Inflammatory macrophage treated with lipopolysaccharide for 4 hours (primary cell): ENCODE measurements at places on chromosomes 1 and 21.

DNA sequence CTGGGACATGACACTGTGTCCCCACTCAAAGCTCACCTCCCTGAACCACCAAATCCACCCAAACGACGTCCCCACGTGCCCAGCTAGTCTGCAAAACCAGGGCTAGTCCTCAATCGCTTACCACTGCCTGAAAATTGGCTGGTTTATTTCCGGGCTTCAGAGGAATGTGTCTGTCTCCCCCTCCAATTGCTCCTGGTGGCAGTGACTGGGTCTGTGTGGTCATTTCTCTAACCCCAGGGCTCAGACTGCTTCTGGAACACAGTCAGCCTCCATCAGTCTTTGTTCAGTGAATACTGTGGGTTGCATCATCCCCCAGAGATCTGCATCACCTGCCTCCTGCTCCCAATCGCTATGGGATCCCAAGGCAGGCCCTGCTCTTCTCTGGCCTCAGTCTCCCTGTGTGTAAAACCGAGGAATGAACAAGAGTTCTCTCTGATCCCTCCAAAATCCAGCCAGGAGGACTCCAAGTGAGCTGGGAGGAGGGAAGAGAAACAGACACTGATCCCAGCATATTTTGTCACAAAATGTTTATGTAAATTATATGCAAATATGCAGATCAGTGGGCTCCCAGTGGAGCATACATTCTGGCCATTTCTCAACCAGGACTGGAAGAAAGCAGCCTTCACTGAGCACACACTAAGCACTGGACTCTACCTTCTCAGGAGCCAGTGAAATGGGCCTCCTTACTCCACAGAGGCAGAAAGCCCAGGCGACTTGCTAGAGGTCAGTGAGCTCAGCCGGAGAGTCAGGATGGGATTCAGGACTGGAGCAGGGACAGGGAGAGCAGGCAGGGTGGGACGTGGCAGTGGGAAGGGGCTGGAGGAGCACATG, 20.9 kb downstream of the SDC3 start:
- no peak for DNase-seq

DNA sequence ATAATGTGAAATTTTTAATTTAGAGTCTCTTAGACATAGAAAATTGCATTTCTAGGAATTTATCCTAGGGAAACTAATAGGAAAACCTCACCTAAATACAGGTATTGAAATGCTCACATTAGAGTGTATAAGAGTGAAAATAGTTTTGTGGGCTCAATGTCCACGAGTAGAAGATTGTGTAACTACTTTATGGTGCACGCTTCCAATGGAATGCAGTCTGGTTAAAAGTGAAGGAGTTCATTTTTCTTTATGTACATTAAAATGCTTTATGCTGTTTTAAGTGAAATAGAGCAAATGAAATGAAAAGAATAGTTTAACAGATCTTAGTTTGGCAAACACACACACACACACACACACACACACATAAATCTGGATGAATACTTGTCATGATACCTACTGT, 278.2 kb downstream of the USP25 start:
- no peak for DNase-seq

- no peak for DNase-seq
These were observed 1.5 kb downstream of the MXRA8 start for GRCh38 chr1:1356796-1357401.

GRCh38 chr1:111821121-111821745, 65.5 kb downstream of the DDX20 start:
- no peak for DNase-seq

- peak; percentile 56 for DNase-seq
These were observed 58.3 kb upstream of the LYST start for GRCh38 chr1:235925016-235925415.

- DNase-seq, result peak; percentile 61
These were observed 158.5 kb upstream of the FGGY start for GRCh38 chr1:59138402-59138801.

DNA sequence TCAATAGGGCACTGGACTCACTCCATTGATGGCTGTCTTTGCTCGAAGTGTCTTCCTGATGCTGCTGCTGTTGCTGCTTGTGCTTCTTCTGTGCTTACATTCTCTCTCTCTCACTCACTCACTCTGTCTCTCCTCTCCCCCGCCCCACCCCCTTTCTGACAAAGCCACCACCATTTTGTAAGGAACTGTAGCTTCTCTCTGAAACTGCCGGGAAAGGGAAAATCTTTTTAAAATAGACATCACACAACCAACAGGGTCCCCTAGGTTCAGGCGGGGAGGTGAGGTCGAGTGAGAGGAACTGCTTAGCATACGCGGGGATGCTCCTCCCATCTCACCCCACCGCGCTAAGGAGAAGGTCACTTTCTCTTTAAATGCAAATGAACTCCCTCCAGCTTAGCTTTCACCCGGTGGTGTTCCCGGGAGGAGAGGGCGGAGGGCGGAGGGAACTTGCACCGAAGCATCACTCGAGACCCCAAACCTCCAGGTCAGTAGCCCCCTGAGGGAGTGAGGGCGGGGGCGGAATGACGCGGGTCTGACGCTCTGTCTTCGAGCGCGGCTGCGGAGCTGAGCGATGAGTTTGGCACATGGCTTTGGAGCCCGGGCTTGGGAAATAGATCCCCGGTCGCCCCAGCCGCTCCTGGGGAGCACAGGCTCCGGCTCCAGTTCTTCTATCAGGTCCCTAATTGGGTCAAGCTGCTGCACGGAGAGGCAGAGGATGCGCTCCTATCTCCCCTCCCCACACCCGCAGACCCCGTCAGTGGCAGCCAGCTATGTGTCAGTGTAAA, at the start of gene CCDC28B:
Gene CCDC28B, plus strand, starts transcription at position 370 of the 785 bp plus-strand sequence. CDS start 1,341 bp downstream, outside the sequence.
- DNase-seq, result peak; percentile 30

DNA sequence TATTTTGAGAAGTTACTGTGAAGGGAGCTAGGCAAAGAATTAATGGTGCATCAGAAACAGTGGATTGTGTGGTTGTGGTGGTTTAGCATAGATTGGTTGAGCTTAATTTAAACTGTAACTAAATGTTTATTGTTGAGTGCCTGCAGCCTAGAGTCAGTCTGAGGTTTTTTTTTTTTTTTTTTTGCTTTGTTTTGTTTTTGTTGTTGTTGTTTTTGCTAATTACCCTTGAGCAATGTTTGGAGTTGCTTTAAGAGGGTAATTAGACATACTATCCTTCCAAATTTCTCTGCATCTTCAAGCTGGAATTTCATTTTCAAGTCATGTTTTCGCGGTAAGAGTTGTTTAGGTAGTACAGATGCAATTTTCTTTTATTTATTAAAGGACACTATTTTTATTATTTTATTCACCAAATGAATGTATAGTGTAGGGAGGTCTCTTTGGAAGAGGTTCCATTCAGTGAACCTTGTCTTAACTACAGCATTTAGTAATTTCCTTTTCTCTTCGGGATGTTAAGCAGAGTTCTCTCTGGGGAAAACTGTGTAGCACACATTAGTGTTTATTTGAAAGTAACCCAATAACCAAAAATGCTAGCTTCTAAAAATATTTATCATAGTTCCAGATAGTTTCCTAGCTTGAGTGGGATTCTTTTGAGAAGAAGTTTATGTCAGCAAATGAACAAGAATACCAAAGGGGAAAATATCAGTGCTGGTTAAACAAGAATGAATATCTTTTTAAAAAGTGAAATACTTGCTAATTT, 82.3 kb downstream of the CLIC4 start:
- DNase-seq, result no peak

DNA sequence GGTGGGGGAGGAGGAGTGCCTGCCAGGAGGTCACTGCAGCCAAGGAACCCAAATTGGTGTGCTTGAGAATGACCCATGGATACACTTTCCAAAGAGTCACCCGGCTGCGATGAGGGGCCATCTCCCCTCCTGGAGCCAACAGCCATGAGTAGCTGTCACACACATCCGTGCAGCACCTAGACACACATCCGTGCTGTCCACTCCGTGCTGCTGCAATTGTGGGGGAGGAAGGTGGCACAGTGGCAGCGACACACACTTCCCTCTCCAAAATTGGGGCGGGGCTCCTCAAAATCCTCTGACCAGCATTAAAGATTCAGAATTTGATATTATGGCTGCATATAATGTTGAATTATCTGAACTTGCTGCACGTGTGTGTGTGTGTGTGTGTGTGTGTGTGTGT, 15.8 kb downstream of the TP73 start:
- no peak for DNase-seq

- DNase-seq, result no peak
These were observed 18.0 kb upstream of the IL20 start for GRCh38 chr1:206847337-206847834.

- no peak for DNase-seq
These were observed 422.9 kb downstream of the PTBP2 start for GRCh38 chr1:97144527-97144926.

- DNase-seq, result no peak
These were observed 115.3 kb downstream of the ADSS2 start for GRCh38 chr1:244336232-244336899.

- no peak for DNase-seq
These were observed 1208.7 kb downstream of the BRINP3 start for GRCh38 chr1:189269011-189269410.

DNA sequence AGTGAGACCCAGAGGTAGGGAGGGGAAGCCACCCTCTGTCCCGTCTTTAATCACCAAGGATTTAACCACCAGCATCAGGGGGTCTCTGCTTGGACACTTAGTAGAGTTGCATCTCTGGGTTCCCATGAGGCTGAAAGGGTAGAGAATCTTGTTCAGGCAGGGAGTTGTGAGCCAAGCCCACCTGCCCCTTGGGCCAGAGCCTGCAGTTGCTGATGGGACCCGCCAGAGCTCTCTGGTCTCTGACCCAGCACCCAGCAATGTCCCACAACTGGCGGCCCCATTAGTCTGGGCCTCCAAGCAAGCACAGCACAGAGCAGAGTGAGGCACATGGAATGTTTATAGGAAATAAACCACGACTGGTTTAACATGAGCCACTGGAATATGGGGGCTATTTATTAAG, 166.3 kb downstream of the TRIM33 start:
- no peak for DNase-seq

- DNase-seq, result no peak
These were observed 5.8 kb downstream of the AGL start for GRCh38 chr1:99855914-99856450.

DNA sequence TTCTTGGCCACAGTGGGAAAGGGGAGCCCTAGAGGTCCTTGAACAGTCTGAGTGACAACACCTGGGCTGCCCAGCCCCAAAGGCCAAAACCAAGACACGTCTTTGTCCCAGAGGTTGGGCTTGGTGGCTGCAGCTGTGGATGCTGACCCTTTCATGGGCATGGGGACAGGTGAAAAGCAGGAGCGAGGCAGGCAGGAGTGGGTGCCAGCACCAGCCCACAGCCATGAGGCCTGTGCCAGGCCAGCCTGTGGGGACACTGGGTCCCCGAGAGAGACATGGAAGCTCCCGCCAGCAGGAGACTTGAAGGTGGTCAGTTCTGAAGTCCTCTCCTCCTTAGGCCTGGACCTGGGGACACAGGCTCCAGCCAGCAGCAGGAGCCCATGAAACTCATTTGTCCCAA, 98.6 kb downstream of the KCNJ15 start:
- no peak for DNase-seq

GRCh38 chr1:14292520-14292919, 306.0 kb upstream of the KAZN start:
- no peak for DNase-seq

DNA sequence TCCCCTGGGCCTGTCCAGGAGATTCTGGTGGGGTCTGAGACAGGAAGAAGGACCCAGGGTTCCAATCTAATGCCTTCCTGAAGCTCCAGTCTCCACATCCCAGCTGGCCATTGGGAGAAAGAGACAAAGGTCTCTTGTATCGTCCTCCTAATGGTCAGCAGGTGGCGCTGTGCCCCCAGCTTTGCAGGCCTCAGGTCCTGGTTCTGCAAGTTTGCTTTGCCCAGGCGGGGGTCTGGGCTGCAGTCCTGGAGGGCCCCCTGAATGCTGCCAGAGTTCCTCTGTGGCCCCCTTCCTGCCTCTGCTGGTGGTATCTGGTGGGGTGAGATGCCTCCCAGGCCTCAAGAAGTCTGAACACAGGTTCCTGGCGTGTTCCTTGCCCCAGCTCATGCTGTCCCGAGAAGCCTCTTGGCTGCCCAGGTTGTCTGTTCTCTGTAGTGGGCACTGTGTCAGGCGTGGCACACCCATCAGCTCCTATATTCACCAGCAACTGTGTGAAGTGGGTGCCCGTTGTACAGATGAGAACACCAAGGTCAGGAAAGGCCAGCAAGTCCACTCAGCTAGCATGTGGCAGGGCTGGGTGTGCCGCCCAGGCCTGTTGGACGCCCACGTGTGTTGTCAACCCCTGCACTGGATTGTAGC, 33.8 kb upstream of the CSF3R start:
- DNase-seq, result peak; percentile 53

- DNase-seq, result peak; percentile 93
These were observed 15.7 kb upstream of the TMEM51 start for GRCh38 chr1:15137809-15138208.

- no peak for DNase-seq
These were observed 8.8 kb upstream of the ETV3 start for GRCh38 chr1:157147037-157147436.

DNA sequence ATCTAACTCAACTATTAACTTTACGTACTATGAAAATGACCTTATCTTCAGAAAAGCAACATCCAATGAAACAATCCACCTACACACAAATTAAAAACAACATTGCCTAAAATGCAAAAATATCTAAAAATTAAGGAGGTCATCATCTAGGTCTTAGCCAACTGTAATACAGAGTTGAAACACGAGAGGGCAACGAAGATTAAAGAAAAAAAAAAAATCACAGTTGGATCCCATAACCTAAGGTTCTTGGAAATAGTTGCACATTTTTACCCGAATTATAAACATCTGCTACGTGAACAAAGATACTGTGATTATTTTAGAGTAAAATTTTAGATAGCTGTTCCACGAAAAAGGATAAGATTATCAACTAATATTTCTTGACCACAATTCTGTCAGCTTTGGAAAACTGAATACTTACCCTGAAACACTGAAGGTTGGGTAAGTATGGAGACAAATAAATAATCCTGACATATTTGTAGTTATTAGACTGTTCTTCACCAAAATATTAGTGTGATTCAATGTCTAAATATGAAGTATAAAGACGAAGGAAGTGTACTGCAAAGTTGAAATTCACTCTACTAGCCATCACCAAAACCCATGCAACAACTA, 88.0 kb upstream of the AK4 start:
- DNase-seq, result peak; percentile 50

- DNase-seq, result peak; percentile 57
These were observed 2.2 kb downstream of the IL10RB start for GRCh38 chr21:33268393-33268736.

DNA sequence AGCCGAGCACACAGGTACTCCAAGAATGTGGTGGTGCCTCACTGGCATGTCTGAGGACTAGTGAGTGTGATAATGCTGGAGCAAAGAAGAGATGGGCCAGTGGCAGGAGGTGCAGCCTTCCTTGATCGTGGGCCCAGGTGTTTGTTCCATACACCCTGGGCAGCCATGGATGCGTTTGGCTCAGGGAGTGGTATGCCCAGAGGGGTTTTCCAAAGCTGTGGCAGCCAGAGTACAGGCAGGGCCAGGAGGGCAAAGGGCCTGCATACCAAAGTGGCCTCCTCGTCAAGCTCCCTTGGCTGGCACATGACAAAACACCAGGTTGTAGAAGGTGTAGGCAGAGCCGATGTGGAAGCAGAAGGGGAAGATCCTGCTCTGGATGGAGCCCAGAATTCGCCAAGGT, 19.0 kb downstream of the PARS2 start:
- DNase-seq, result no peak
